ENCODE measurements at places on chromosomes 2 and 18.
A peak's percentile ranks its signal among the peaks of the same experiment; 100 is the strongest.

GRCh38 chr2:145386973-145387372 is 867.1 kb upstream of the ZEB2 start:
- DNase-seq, result no peak

- DNase-seq, result no peak
Observed at GRCh38 chr2:117755768-117756167, 58.7 kb upstream of the DDX18 start.

- DNase-seq, result no peak
Observed at GRCh38 chr18:28455971-28456370, 279.0 kb upstream of the CDH2 start.

DNA sequence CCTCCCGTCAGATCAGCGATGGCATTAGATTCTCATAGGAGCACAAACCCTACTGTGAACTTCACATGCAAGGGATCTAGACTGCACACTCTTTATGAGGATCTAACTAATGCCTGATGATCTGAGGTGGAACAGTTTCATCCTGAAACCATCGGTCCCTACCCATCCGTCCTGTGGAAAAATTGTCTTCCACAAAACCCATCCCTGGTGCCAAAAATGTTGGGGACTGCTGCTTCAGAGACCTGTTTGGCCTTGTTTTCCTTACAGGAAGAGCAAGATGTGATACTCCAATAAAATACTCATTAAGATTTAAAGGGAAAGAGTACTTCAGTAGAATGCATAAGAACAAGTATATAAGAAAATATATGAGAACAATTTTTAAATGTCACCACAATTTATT is 71.1 kb downstream of the RNF152 start:
- no peak for DNase-seq

DNA sequence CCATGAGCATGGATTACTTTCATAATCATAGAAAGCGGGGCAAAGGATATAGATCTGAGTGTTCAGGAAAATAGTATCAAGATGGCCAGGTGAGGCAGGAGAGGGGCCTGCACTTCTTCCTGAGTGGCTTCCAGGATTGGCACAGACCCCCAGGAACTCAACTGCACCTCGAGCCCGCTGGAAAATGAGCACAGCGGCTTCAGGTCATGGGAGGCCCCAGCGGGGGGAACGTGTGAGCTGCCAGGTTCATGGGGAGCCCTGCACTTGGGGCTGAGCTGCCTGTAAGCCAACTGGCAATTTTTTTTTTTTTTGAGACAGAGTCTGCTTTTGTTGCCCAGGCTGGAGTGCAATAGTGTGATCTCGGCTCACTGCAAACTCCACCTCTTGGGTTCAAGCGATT is 81.5 kb upstream of the ODC1 start:
- no peak for DNase-seq

DNA sequence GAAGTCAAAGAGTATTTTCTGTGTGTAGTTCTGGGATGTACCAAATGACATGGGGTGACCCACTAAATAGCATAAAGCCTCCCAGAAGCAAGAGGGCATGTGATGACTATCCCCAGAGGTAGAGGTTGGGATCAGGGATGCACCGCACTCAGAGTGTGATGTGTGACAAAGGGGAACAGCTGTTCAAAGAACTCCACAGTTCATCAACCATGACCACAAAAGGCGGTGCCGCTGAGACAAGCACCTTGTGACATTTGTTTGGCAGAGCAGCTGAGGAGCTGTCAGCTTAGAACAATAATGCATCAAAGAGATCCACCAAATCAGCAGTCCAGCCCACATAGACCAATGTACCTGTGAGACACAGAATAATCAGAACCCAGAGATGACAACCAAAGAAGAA is 81.3 kb downstream of the VWC2L start:
- no peak for DNase-seq

GRCh38 chr2:25899404-25899970 is 21.2 kb upstream of the ASXL2 start:
- no peak for DNase-seq

DNA sequence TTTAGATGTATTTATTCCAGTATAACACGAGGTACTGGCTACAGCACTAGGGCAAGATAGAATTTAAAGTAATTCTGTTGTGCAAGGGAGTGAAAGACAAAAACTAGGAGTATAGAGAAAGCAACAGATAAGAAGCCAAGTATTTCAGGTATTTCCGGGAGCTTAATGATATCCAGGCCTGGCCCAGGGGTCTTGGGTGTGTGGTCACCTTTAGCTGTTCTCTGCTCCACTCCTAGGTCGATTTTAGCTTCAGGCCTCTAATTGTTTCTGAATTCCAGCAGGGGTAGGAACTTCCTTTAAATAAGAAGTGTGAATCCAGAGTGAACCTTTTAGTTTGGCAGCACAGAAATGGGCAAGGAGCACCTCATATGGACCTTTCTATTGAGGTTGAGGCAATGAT is 342.3 kb upstream of the MYT1L start:
- DNase-seq, result no peak

DNA sequence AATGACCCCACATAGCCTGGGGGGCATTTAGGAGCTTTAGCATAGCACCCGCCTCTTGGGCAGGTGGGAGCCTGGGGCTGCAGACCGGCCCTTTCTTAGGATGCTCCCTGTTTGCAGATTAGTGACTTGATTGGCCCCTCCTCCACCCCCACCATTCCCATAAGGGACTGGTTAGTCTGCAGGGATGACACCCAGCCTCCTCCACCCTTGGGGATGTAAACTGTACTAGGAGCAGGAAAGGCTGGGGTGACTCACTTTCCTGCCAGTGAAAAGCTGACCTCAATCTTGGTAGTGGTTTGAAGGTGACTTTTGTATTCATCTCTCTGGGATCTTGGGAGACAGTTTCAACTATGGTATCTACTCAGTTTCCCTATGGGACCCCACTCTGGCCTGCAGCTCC is 24.2 kb downstream of the CTIF start:
- no peak for DNase-seq

DNA sequence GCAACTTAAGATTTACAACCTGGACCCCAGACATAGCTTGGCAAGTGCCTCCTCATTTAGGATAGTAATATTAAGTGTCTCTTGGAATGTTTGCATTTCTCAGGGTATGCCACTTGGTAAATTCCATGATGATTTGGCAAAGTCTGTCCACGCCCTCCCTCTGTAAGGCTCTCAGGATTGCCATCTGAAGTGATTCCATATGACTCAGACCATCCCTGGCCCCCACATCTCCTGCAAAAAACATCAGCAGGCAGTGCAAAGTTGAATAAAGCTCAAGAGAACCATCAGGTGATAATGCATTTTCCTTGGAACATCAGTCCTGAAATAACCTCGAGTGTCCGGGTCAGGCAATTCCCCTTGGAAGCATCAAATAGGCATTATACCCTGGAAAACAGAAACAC is 27.1 kb upstream of the PIEZO2 start:
- no peak for DNase-seq

- DNase-seq, result no peak
Observed at GRCh38 chr18:69557282-69557681, 156.6 kb downstream of the DOK6 start.

DNA sequence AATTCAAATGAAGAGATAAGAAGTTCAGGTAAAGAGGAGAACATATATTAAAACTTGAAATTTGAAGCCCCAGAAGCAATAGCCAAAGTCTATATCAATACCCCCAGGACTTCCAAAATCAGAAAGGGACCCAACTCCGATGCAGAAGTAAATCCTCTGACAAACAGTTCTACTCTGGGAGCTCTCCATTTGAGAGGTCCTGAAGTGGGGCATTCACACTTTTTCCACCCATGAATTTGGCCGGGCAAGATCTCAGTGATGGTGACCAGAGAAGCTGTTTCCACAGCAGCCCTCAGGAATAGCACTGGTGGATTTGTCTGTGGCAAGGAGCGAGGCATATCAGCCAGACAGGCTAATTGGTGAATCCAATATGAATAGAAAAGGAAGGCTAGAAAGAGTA is 313.6 kb upstream of the MC4R start:
- DNase-seq, result no peak

DNA sequence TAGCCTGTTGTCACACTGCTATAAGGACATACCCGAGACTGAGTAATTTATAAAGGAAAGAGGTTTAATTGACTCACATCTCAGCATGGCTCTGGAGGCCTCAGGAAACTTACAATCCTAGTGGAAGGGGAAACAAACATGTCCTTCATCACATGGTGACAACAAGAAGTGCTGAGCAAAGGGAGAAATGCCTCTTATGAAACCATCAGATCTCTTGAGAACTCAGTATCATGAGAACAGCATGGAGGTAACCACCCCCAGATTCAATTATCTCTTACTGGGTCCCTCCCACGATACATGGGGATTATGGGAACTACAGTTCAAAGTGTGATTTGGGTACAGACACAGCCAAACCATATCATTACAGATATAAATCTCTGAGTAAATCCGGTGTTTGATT is 148.7 kb downstream of the PRPF40A start:
- no peak for DNase-seq

- peak; percentile 8 for DNase-seq
Observed at GRCh38 chr2:160388464-160389263, 104.9 kb downstream of the RBMS1 start.

DNA sequence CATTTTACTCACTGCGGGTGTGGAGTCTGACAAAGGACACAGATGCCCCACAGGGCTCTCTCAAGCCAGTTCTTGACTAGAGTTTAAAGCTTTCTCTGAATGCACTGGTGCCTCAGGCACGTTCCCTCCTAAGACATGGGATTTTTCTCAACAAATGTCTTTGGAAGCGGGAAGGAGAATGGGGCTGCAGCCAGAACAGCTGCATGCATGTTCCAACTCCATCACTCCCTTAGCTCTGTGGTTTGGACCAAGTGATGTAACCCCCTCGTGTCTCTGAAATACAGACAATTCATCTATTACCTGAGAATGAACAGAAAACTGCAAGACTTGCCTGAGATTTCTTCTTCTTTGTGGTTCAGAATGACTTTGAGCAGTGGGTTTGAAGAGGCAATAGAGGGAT is 141.7 kb upstream of the SERPINE2 start:
- DNase-seq, result no peak

DNA sequence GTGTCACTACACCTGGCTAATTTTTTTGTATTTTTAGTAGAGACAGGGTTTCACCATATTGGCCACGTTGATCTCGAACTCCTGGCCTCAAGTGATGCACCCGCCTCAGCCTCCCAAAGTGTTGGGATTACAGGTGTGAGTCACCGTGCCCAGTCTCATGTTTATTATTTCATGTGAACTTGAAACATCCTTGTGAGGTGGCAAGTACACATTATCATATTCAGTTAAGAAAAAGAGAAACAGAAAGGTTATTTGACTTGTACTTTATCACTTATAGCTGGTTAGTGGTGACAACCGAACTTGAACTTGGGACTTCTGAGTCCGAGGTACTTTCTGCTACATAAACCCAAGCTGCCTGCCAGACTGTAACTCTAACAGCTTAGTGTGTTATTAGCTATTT is 24.4 kb downstream of the ABHD3 start:
- DNase-seq, result no peak

- no peak for DNase-seq
Observed at GRCh38 chr2:62354771-62355561, 151.0 kb downstream of the TMEM17 start.

GRCh38 chr18:51078026-51078425 is 48.0 kb downstream of the SMAD4 start:
- no peak for DNase-seq

DNA sequence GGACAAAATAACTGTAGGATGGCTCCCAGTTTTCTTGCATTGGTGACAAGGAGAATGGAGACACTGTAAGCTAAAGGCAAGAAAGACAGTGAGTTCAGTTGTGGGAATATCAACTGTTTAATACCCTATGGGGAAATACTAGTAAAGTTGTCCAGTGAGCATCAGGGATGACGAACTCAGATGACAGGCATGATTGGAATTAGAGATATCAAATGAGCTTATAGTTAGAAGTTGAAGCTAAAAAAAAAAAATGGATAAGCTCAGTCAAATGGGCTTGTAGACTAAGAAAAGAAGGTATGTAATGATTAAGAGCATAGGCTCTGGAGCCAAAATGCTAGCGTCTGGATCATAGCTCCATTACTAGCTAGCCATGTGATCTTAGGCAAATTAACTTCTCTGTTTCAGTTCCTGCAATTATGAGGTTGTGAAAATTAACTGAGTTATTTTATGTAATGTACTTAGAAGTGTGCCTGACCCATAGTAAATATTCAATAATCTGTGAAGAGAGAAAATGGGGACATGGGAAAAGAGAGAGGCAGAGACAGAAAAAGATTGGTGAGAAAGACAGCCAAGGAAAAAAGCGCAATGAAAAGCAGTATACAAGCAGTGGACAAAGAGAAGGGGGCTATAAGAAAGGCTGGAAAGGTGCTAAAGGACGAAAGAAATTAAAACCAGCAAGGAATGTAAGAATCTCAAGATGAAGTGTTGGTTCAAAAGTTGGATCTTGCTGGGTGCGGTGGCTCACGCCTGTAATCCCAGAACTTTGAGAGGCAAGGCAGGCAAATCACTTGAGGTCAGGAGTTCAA is 95.7 kb upstream of the SLC39A10 start:
- no peak for DNase-seq

- DNase-seq, result peak; percentile 18
Observed at GRCh38 chr2:20350041-20350712, 467 bp downstream of the PUM2 start.

- no peak for DNase-seq
Observed at GRCh38 chr2:176826356-176826755, 386.2 kb upstream of the HNRNPA3 start.

DNA sequence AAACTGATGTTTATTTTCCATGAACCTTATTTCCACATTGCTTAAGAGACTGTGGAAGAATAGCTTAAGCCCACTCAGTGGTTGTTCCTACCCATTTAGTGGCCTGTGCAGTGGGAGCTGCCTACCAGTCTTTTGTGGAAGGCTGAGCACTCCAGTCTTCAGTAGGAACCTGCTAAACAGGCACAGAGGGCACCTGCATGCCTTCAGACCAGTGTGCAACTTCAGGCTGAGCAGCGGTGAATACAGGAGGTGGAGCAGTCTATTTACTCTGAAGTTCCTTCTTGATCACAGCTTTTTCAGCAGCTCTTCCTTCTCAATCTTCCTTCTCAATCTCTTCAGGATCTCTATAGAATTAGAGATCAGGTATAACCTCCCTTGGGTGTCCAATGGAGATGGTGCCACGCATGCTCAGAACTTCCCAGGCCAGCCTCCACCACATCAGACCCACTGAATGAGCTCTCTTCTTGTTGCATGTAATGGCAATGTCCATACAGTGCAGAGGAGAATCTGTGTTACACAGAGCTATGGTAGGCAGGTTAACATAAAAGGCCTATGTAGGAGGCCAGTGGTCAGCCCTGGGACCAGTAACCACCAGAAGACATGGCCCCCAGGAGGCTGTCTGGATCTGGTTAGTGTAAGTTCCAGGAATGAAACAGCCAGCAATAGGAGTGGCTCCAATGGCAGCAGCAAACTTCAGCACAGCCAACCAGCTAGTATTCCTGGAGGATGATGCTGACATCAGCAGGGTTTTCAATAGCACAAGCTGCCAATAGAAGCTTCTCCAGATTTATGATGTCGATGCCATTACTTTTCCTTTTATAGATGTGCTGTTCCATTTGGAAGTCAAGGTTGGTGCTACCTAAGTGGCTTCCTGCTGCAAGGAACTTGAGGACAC is 47.9 kb upstream of the MAT2A start:
- no peak for DNase-seq

Measured in activated T-helper 1 cell treated with anti-CD3 and anti-CD28 coated beads, Interleukin-2, amount 50 U/mL, for 16 hours (primary cell).